ENCODE measurements at places on chromosomes 13 and 19.

DNA sequence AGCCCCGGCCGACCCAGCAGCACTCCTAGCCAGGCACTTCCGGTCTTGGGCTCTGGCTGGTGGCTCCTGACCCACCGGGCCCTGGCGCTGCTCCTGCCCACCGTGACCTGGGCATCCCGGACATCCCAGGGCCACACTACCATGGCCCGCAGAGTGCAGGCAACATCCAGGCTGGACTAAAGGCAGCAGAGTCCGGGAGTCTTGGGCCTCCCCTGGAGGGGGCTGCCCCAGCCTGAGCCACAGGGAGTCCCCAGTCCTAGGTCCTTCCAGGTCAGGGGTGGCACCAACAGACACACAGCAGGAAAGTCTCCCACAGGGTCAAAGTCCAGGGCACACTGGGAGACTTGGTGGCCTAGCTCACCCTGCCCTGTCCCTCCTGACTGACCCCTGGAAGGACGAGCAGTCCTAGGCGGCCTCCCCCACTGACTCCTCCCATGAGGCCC, 10.8 kb downstream of the LSM4 start:
- no peak for DNase-seq

DNA sequence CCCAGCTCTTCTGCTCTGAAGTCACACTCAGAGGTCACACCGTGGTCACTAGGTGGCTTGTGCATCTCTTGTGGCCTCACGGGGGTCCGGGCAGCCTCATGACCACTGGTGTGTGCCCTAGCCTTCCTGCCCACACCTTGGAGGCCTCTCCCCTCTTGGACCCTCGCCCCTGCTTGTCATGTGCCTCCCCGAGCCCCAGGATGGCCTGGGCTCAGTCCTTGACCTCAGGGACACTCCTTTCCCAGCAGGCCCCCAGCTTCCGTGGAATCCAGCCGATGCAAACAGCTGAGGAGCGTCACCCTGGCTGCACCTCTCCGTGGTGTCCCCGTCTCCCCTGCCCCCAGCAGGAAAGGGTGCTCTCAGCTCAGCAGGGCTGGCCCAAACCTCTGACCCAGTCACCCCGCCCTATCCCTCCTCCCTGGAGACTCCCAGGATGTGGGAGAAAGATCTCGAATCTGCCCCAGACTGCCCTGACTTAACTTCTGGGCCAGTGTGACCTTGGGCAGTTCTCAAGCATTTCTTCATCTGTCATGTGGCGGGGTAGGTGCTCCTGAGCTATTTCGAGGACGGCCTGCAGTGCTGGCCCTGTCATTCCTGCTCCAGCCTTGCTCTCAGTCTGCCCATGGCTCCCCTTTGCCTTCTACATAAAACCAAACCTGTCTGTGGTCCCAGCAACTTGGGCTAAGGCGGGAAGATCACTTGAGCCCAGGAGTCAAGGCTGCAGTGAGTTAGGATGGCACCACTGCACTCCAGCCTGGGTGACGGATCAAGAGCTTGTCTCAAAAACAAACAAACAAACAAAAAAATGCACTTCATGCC, 4.6 kb upstream of the SLC25A42 start:
- no peak for DNase-seq

- no peak for DNase-seq
These were observed 79.2 kb downstream of the SLAIN1 start for GRCh38 chr13:77776704-77777103.

- DNase-seq: no peak
These were observed 617.2 kb downstream of the PCDH9 start for GRCh38 chr13:66612983-66613382.

GRCh38 chr13:79229761-79230160, 176.3 kb downstream of the RBM26 start:
- no peak for DNase-seq

DNA sequence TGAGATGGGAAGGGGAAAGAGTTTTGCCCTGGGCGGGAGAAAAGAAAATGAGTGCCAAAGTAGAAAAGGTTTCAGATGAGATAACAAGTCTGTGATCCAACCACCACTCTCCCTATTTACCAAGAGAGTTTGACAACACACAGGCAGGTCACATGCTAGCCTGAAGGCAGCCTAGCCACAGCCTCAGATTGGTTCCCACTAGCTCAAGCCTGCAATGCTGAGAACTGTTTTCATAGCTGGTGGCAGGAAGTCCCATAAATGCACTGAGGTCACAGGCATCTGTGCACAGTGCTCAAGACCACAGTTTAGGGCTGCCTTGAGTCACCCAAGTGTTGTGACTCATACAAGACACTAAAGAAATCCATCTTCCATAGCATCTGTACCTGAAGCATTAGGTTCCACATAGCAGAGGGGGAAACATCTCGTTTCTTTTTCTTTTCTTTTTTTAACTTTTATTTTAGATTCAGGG, 18.5 kb upstream of the POP4 start:
- DNase-seq: peak; percentile 65

All from activated CD4-positive, alpha-beta T cell treated with anti-CD3 and anti-CD28 coated beads, Interleukin-2, amount 50 U/mL, for 48 hours (primary cell).